ENCODE measurements at places on chromosomes 13 and 19.

- DNase-seq = no peak
These were observed 16.7 kb upstream of the MBNL2 start for GRCh38 chr13:97205465-97205864.

GRCh38 chr13:42950181-42950580 lies 41.9 kb downstream of the EPSTI1 start:
- DNase-seq = no peak

DNA sequence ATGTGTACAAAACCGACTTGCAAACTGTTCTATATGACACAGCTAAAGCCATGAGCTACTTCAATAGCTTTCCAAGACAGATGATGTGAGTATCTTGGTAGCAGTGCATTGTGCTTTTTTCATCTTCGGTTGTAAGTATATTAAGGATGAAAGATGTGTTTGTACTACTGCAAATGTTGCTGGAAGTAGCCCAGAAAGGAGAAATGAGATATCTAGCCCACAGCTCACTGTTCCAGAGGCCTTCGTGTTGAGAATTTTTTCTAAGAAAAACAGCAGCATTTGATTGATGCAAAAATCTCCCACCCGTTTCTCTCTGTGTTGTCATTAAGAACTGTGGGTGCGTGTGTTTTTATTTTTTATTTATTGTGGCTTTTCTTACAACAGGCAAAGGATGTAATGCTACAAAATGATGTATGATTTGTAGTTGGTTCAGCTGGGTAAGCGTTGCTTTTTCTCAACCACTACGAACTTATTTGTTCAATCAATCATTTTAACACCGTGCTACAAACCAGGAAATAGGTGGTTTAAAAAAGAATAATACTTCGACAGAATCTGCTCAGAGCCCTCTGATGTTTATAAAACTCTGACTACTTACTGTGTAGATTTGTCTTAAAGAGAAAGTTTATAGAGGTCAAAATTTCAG lies 41.6 kb upstream of the RFC3 start:
- DNase-seq = no peak

DNA sequence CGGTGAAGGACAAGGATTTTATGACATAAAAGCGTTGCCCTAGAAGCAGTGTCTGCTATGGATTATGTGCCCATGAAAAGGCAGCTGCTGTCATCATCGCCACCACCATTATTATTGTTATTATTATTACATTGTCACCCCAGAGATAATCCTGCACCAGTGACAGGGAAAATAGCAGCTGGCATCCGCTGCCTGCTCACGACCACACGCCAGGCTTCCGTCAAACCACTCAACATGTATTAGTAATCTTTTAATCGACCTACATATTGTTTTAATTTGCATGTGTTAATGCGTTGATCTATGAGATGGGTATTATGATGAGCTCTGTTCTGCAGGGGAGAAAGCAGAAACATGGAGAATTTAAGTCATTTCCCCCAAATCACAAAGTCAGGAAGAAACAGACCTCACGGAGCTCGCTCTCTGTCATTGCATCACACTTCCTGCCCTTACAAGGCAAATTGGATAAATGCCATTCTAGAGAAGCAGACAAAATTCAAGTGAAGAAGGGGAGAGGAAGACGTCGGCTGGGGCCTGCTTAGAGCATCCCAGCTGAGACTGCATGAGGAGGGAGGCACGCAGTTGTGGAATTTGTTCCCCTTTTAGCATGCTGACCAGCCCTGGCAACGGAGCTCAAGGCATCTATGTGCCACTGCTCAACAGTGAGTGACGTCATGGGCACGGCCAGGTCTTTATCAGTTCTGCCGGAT lies at the start of gene FFAR3:
Gene FFAR3, plus strand, starts transcription at position 594 of the 707 bp plus-strand sequence. CDS start 431 bp downstream, outside the sequence.
- DNase-seq = no peak

DNA sequence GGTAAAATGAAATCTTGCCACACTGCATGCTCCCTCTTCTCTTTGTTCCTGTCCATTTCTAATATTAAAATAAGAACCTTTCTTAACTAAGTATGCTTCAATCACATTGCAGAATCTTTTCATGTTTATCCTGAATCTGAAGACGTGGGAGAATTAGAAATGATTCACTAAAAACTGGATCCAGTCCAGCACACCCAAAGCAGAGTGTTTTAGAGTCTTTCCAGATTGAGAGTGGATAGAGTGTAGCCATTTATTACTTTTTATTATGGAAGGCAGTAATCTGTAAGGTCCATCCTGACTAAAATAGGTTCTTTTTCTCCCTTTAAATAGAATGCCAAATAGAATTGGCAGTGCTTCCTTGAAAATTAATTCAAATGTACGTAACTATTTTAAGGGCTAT lies 453.5 kb downstream of the TDRD3 start:
- DNase-seq = no peak

GRCh38 chr13:109900320-109900719 lies 113.9 kb upstream of the IRS2 start:
- no peak for DNase-seq

DNA sequence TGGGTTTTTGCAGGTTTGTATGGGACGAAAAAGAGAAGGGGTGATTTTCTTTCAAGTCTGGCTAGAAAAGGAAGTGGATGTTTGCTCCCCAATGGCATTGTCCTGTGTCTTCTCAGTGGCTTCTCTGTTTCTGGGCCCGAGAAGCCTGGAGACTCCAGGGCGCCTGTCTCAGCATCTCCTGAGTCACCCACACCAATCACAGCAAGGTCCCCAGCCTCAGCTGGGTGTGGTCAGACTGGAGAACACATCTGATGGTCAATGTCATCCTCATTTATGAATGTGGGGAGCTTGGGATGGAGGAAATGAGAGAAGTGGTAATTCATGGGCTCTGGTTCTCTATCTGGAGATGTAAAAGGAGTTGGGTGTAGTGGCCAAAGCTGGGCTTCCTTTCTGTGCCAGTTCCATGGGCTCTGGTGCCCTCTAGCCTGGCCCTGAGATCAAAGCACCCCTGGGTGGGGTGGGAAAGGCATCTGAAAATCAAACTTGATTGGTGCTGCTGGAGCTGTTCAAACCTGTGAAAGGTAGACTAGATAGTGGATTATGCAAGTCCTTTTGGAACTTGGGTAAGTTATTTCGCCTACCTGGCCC lies 13.4 kb downstream of the RASL11A start:
- DNase-seq = peak; percentile 28

- no peak for DNase-seq
These were observed 320.1 kb downstream of the ZNF536 start for GRCh38 chr19:30692181-30692811.

- DNase-seq = no peak
These were observed 43.8 kb upstream of the DCUN1D2 start for GRCh38 chr13:113534236-113534860.

DNA sequence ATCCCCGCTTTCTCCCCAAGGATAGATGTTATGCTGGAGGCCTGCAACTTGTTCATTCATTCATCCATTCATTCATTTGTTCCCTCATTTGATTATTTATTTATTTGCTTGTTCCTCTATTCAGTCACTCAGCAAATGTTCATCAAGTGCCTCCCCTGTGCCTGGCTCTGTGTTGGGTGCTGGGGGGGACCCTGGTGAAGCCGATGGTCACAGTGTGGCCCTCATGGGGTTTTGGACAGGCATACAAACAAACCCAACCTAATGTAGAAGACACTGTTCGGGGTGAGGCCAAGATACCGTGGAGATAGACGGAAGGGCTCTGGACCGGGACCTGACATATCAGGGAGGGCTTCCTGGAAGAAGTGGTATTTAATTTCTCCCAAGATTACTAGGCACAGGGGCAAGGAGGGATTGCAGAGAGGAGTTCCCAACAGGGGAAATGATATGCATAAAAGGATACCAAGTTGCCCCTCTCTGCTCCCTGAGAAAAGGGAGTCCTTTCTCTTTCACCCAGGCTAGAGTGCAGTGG lies 58.1 kb downstream of the ZNF536 start:
- no peak for DNase-seq

DNA sequence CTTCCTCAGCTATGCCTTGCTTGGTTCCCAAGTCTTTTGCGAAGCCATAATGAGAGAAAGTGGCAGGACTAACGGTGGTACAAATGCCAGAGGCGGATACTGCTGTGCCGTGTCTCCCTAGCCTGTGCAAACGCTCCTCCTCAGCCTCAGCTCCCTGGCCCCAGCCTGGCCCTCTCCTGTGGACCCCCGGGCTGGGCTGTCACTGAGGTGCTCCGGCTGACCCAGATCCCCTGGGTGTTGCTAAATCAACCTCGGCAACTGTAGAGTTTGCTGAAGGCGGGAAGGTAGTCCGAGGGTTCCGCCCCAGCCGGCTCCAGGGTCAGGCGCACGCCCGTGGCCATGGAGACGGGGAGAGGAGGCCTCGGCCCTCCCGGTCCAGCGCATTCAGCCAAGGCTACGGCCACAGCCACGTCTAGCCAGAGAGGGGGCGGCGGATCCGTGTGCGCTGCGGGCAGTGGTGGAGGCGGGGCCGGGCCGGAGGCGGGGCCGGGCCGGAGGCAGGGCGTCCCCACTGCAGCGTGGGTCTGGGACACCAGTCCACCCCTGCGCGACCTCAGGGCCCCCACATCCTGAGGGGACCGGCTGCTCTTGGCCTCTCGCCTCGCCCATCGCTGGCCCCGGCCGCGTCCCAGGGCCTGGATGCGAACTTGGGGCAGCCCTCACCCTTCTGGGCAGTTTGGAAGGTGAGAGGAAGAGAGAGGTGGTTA lies 16.4 kb upstream of the ZNF492 start:
- DNase-seq = no peak

- no peak for DNase-seq
These were observed 18.4 kb downstream of the TMEM272 start for GRCh38 chr13:51826606-51827005.

DNA sequence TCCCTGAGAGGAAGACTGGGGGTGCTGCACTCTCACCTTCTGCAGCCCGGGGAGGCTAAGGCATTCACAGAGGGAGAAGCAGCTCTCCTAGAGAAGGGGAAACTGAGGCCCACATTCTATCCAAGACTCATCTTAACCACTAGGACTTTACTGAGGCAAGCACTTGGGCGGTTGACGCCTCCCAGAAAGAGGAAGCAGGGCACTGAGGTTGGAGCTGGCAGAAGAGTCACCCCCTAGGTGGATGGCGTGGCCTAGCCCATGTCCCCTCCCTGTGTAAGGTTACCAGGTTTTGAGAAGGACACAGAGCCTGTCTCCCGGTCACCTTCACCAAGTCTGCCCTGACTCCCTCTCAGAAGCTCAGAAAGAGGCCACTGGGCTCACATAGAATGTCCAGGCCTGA lies 2.7 kb downstream of the S1PR2 start:
- DNase-seq = no peak

GRCh38 chr19:39078436-39079200 lies 5.5 kb upstream of the ACP7 start:
- no peak for DNase-seq

- DNase-seq = no peak
These were observed 210.0 kb downstream of the IRS2 start for GRCh38 chr13:109576331-109576813.

DNA sequence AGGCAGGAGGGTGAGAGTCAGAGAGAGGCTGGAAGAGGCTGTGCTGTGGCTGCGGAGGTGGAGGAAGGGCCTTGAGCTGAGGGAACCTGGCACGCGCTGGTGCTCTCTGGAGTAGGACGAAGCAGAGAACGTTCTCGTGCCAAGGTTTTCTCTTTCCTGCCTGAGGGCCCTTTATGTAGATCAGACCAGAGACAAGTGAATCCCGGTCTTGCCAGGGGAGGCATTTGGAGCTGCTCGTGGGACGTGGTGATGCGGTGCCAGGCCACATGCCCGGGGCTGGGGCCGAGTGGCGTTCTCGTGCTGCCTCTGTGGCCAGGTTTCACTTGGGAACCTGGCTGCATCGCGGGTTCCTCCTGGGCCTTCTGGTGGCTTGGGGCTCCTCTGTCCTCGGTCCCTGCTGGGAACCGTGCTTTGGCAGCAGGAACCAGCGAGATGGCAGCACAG lies 54.2 kb downstream of the KDM4B start:
- DNase-seq = no peak

DNA sequence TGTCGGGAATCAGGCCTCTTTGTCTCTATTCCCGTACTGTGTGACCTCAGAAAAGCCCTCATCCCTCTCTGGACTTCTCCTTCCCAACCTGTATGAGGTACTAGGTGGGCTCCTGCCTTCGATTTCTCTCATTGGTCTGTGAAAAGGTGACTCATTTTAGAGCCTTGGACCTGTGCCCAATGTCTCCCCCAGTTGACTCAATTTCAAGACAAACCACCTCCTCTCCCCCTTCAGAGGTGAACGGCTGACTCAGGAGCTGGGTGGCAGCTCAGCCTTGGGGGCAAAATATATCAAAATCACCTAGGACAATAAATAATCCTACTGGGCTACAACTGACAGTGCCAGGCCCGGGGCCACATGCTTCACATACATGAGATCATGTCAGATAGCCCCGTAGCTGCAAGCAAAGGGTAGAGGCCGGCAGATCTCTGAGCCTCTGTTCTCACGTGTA lies 630 bp downstream of the COQ8B start:
- peak; percentile 23 for DNase-seq

DNA sequence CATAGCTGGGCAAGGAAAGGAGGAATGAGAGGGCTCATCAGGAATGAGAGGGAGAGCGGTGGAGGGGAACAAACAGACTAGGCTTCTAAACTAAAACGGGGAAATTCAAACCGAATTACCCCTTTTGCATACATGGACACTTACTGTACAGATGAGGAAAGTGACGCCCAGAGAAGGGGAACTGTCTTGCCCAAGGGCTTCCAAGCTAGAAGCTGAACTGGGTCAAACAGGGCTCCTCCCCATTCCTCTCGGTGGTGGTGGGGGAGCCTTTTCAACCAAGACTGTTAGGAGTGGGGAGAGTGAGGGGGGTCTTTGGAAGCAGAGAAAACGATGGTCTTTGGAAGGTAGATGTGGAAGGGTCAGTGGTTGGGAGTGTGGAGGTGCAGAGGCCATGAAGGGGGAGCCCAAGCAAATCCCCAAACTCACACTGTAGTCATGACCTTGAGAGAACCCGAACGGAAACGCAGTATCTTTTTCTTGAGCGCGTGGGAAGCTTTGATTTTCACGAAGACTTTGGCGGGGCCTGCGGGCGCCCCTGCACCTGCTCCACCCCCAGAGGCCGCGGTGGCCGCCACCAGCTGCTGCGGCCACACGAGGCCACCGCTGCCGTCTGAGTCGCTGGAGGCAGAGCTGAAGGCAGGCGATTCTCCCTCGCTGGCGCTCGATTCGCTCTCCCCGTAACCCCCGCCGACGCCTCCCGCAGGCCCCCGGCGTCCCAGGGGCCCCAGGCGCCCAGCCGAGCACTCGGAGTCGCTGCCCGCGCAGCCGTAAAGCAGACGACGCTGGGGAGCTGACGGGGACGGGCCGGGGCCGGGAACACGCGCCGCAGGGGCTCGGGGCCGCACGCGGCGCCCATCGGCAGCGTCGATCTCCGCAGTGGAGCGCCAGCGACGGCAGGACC lies 12.3 kb upstream of the GNG8 start:
- no peak for DNase-seq

- no peak for DNase-seq
These were observed 4.9 kb upstream of the TIMM13 start for GRCh38 chr19:2432131-2432848.
